IMR-90 (cell line): ENCODE measurements at places on chromosomes 5 and 9. TPM values are rescaled to one million over a fixed set of nuclear protein-coding genes. Genes with fewer than 3 reads are reported as not detected.

DNA sequence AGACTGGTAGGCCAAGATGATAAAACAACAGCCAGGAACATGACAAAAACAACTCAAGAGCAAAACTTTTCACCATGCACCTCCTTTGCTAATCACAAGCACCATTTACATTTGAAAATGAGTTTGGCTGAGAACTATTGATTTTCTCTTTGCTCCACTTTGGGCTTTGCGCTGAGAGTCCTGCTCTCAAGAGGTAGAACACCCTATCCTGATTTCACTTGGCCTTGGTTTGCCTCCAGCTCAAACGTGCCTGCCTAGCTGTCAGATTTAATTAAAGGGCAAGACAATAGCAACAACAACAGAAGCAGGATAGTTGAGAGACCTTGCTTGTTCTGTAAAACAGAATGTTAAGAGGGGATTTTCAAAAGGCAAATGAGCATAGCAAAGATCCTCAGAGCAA lies 128.2 kb upstream of the ASTN2 start:
- H3K27ac ChIP-seq: no peak overlapping the region
- H3K27me3 ChIP-seq: no peaks in the 10 kb centered on the region
- H3K4me3 ChIP-seq: no peak overlapping the region
- no peaks in the 10 kb centered on the region for H3K4me1 ChIP-seq
- DNase-seq: no peak

GRCh38 chr9:121322037-121322736 lies 47.9 kb downstream of the STOM start:
- H3K4me1 ChIP-seq: peaks cover 15% of the 10 kb centered on the region
- peaks cover 71% of the 10 kb centered on the region for H3K36me3 ChIP-seq
- DNase-seq: peak; percentile 98
- H3K27me3 ChIP-seq: no peaks in the 10 kb centered on the region
- H3K27ac ChIP-seq: peak overlapping the region; percentile 99

DNA sequence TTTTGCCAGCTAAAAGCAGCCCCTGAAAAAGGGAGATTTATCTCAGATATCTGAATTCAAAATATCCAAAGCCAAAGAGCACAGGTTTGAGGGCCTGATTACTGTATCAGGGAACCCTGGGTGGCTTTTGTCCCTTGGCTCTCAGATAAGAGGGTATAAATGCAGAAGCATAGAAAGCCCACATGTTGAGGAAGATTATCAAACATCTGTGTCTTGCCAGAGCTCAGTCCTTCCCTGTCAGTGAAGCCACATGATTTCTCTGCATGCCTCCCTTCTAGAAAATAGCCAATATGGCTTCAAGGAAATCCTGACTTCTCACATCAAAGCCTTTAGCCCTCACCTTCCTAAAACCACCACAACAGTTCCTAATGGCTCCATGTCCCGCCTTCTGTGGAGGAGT lies 408.0 kb upstream of the DMAC1 start:
- no peaks in the 10 kb centered on the region for H3K36me3 ChIP-seq
- H3K4me3 ChIP-seq: no peak overlapping the region
- H3K4me1 ChIP-seq: no peaks in the 10 kb centered on the region
- no peak overlapping the region for H3K27ac ChIP-seq
- DNase-seq: no peak

- no peaks in the 10 kb centered on the region for H3K4me1 ChIP-seq
- no peak overlapping the region for H3K27ac ChIP-seq
- H3K27me3 ChIP-seq: no peaks in the 10 kb centered on the region
- DNase-seq: no peak
These were observed 232.5 kb downstream of the FBXL17 start for GRCh38 chr5:108149369-108149768.

DNA sequence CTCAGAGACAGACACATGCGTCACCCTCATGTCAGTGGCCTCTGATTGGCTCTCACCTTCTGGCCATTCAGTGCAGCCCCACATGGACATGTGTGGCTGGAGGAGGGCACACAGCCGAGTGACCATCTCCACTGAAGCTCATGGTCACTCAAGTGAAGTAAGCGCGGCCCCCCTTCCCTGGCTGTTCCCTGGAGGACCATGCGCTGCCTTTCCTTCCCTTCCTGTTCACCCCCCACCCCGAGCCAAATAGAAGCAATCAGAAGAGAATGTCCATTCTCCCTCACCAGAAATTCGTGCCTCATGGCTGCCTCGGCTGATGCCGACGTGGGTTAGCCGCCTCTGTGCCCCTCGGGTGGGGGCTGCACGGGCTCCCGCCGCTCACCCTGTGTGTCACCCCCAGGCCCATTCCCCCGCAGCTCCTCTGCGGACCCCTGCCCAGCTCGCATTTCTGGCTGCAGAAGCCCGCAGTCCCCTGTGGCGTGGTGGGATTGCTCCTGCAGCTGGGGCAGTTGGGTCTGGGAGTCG lies 12.5 kb upstream of the COL5A1 start:
- DNase-seq: no peak
- H3K4me1 ChIP-seq: peaks cover 26% of the 10 kb centered on the region
- H3K36me3 ChIP-seq: no peaks in the 10 kb centered on the region
- H3K27ac ChIP-seq: no peak overlapping the region
- H3K27me3 ChIP-seq: no peaks in the 10 kb centered on the region

GRCh38 chr5:35416217-35416988 lies 186.1 kb upstream of the PRLR start:
- no peaks in the 10 kb centered on the region for H3K36me3 ChIP-seq
- no peak overlapping the region for H3K4me3 ChIP-seq
- H3K27me3 ChIP-seq: no peaks in the 10 kb centered on the region
- no peaks in the 10 kb centered on the region for H3K4me1 ChIP-seq
- DNase-seq: no peak
- H3K27ac ChIP-seq: no peak overlapping the region

GRCh38 chr5:81303563-81303962 lies 2.2 kb downstream of the ZCCHC9 start:
- H3K27ac ChIP-seq: no peak overlapping the region
- DNase-seq: peak; percentile 94
- H3K27me3 ChIP-seq: no peaks in the 10 kb centered on the region
- peaks cover 4% of the 10 kb centered on the region for H3K4me1 ChIP-seq
- H3K4me3 ChIP-seq: no peak overlapping the region

DNA sequence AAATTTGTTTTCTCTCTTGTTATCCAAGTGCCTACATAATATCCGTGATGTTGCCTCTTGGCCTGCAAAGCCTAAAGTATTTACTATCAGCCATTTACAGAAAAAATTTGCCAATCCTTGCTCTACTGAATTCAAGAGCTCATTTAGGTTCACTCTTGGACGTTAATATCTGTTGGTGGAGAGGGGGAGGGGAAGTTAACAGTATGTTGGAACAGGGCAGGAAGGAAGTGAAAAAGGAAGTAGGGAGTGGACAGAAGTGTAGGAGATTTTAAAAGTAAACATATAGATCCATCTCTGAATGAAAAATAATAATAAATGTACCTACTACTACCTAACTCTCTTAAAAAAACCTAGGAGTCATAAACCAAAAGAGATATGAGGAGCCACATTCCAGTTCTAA lies 32.8 kb downstream of the ZNF608 start:
- H3K36me3 ChIP-seq: peaks cover 3% of the 10 kb centered on the region; the same call in 1 of the 2 replicates
- H3K4me3 ChIP-seq: no peak overlapping the region
- no peak for DNase-seq
- no peaks in the 10 kb centered on the region for H3K27me3 ChIP-seq
- no peak overlapping the region for H3K27ac ChIP-seq

DNA sequence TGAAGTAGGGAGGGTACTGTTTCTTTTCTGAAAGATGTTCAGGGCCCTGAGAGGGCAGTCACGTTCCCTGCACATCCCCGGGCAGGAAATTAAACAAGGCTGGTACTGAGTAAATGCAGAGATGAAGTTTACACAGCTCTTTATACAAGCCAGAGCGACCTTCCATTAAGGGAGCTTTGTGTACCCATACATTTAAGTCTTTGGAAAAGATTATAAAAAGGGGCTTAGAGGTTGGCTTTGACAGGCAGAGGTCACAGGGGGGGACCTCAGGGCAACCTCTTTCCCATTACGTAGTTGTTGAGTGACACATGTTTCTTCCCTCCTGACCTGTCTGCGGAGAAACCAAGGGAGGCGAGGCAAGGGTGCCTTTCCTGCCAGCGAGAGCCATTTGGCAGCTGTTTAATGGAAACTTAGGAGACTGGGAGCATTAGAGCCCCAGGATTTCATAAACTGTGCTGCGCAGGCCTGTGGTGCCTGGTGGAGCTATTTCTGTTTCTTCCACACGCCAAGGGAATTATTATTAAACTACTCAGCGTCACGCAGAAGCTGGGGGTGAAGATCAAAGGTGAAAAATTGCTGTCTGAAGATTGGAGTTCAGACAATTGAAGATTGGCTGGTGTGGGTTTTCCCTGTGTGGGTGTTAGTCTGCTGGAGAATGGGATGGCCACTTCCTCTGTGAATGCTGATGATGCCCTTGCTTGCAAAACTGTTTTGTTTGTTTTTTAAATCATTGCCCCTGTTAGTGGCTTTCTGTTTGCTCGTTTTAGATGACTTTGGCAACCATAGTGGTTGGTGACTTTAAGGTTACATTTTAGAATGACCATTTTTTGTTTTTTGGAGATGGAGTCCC lies 3.2 kb upstream of the SMIM32 start:
- H3K27me3 ChIP-seq: peaks cover 63% of the 10 kb centered on the region
- no peaks in the 10 kb centered on the region; the same call in 1 of the 2 replicates for H3K4me1 ChIP-seq
- no peaks in the 10 kb centered on the region for H3K36me3 ChIP-seq
- H3K4me3 ChIP-seq: no peak overlapping the region
- no peak overlapping the region for H3K27ac ChIP-seq

GRCh38 chr9:129900263-129901027 lies 65.2 kb downstream of the USP20 start:
- peaks cover 29% of the 10 kb centered on the region for H3K36me3 ChIP-seq
- no peak overlapping the region for H3K27ac ChIP-seq
- no peak for DNase-seq
- no peaks in the 10 kb centered on the region for H3K27me3 ChIP-seq

DNA sequence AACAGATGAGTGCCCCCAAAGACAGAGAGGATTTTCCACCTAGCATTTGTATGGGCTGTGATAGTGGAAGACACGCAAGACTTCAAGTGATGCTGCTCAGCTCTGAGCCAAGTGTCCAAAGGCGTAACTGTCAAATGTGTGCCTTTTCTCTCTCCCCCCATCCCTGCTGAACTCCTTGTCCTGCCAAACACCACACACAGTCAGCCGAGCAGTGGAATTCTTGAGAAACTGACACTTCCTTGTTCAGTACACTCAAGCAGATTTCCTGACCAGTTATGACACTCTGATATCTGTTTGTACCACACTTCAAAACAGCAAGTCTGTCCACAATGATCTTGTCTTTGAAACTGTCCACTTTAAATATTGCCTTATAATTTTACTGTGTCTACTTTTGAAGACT lies 166.4 kb downstream of the PIK3R1 start:
- no peak for DNase-seq
- no peaks in the 10 kb centered on the region for H3K4me1 ChIP-seq
- H3K27me3 ChIP-seq: no peaks in the 10 kb centered on the region
- no peak overlapping the region for H3K4me3 ChIP-seq
- H3K27ac ChIP-seq: no peak overlapping the region

DNA sequence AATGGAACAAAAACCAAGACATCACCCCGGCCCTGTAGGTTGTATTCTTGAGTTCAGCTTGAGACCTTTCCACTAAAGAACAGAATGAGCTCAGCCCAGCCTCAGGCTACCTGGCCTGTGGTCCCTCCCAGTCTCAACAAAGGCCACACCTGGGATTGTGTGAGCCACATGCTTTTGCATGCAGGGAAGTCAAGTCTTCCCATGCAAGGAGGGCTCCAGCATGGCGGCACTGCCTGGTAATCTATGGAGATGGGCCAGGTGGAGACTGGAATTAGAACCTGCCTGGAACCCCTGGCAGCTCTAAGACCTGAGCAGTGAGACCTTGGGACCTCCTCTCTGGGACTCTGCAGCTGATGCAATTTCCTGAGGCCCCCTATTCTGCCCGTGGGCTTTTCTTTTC lies 49.4 kb upstream of the OTULINL start:
- no peak overlapping the region for H3K27ac ChIP-seq
- no peak overlapping the region for H3K4me3 ChIP-seq
- peaks cover 15% of the 10 kb centered on the region for H3K27me3 ChIP-seq
- no peaks in the 10 kb centered on the region for H3K36me3 ChIP-seq
- no peaks in the 10 kb centered on the region for H3K4me1 ChIP-seq

GRCh38 chr9:96174371-96174770 lies 127.6 kb downstream of the HSD17B3 start:
- H3K27ac ChIP-seq: no peak overlapping the region
- no peak for DNase-seq
- H3K36me3 ChIP-seq: no peaks in the 10 kb centered on the region
- peaks cover 23% of the 10 kb centered on the region for H3K27me3 ChIP-seq
- H3K4me3 ChIP-seq: no peak overlapping the region

DNA sequence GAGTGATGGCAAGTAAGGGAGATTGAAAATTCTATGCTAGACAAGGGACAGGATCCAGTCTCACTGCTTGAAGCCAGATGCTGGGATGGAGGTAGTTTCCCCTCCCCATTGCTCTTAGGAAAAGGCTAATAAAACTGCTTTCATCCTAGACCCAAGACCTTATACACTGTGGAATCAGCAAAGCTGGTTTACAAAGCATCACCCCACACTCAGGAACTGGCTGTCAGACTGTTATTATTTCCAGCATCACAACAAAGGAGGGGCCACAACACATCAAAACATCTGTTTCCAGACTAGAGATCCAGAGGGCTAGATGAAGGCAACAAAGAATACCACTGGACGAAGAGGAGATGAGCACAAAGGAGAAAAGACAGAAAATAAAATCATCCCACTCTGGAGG lies 364.6 kb upstream of the PTGER4 start:
- DNase-seq: no peak
- H3K27me3 ChIP-seq: no peaks in the 10 kb centered on the region; the same call in 1 of the 2 replicates
- no peak overlapping the region for H3K27ac ChIP-seq
- no peaks in the 10 kb centered on the region for H3K4me1 ChIP-seq

DNA sequence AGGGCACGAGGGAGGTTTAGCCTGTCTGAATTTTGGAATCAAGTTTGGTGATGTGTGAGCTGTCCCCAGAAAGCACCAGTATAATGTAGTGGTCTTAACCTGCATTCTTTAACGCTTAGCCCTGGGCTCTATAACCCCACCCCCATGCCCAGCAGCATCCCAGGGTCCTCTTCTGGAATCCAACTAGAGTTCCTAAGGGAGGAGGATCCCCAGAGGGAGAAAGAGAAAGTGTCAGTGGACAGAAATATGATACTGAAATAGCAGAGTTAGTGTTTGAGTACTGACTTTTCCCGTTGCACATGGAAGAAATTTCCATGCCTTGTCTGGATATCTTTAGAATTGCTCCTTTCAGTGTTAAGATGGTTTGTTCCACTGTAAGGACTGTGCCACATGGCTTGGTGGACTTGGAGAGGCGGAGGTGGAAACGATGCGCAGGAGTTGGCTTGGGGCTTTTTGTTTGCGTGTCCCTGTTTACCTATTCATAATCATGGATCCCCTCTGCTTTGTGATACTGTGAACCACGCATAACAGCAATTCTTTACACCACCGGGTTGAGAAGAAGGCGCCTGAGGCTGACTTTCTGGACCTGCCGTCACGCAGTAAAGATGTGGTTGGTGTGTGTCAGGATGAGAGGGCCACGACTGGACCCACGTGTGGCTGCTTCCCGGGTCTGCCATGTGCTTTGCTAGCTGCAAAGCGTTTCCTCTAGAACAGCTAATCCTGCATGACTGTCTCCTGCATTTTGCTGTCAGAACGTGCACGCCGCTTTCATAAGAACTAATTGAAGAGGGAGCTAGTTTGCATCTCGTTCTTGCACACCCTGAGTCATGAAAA lies 142.3 kb downstream of the SMARCA2 start:
- H3K27me3 ChIP-seq: no peaks in the 10 kb centered on the region
- peak overlapping the region; percentile 67 for H3K27ac ChIP-seq
- peaks cover 5% of the 10 kb centered on the region; the same call in 1 of the 2 replicates for H3K4me1 ChIP-seq
- H3K36me3 ChIP-seq: peaks cover 2% of the 10 kb centered on the region; the same call in 1 of the 2 replicates
- H3K4me3 ChIP-seq: peak overlapping the region; percentile 41

The GHR gene
- total RNA-seq: 1.1 TPM in 2 replicates

The SLC6A19 gene
- not detected in 2 replicates for total RNA-seq

The MZB1 gene
- not detected in 2 replicates for total RNA-seq

The FBP2 gene
- total RNA-seq: not detected in 2 replicates
